SJSA1 (cell line): ENCODE measurements at places on chromosomes 13 and 19. TPM values are rescaled to one million over a fixed set of nuclear protein-coding genes. Genes with fewer than 3 reads are reported as not detected.

GRCh38 chr13:30276178-30276577 lies 31.2 kb downstream of the KATNAL1 start:
- no peak for DNase-seq

DNA sequence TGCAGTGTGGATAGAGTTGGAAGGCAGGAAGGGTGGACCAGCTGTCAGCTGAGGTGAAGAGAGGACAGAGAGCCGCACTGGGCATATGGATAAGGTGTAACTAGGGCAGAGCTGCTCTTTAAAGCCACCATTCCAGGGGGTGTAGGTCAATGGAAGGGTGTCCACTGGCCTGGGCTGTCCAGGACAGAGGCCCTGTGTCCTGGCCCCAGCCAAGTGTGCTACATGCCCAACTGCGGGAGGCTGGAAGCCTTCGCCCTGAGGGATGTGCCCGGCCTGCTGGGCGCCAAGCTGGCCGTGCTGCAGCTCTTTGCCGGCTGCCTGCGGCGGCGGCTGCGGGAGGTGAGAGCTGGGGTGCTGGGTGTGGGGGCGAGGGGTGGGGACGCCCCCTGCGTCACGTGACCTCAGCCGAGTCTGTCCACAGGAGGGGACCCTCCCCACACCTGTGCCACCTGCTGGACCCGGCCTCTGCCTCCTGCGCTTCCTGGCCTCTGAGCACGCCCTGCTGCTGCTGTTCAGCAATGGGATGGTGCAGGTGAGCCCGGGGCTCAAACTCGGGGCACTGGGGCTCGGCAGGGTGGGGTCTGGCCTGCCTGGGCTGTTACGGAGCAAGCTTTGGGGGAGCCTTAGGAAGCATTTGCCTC lies 9.8 kb downstream of the PLK5 start:
- DNase-seq, result no peak

The YJEFN3 gene
- total RNA-seq, result 1.6 and 1.8 TPM in 2 replicates

GRCh38 chr13:97266772-97267417 lies 44.8 kb downstream of the MBNL2 start:
- DNase-seq, result no peak

The SMIM44 gene
- total RNA-seq, result not detected in 2 replicates

The ZNF221 gene
- 2.0 and 5.4 TPM in 2 replicates for total RNA-seq

- no peak for DNase-seq
Measured at GRCh38 chr19:14021474-14021873, 6.5 kb upstream of the RLN3 start.

GRCh38 chr19:13794757-13795589 lies at the start of gene ZSWIM4:
ZSWIM4 (plus strand) TSS chr19:13795443; CDS start chr19:13795649, 206 bp downstream.
- DNase-seq, result peak; percentile 99

The BBC3 gene
- total RNA-seq, result 4.5 and 10.1 TPM in 2 replicates

GRCh38 chr13:63086286-63086685 lies 1670.6 kb upstream of the PCDH20 start:
- no peak for DNase-seq

- DNase-seq, result peak; percentile 64
Measured at GRCh38 chr13:99608345-99608744, 107.1 kb downstream of the TM9SF2 start.

DNA sequence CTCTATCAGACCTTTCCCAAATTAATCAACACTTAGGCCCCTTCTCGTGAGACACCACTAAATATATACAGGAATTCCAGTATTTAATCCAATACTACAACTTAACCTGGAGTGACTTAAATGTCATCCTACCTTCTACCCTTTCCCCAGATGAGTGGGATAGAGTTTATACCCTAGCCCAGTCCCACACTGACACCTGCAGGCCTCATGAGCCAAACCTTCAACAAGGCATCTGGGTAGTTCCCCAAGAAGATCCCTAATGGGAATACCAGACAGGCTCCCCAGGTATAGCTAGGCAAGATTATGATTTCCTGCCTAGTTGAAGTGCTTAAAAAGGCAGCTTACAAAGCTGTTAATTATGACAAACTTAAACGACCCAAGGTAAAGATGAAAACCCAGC lies 15.9 kb downstream of the ZNF83 start:
- no peak for DNase-seq

- no peak for DNase-seq
Measured at GRCh38 chr19:45368737-45369340, 1.5 kb downstream of the ERCC2 start.

DNA sequence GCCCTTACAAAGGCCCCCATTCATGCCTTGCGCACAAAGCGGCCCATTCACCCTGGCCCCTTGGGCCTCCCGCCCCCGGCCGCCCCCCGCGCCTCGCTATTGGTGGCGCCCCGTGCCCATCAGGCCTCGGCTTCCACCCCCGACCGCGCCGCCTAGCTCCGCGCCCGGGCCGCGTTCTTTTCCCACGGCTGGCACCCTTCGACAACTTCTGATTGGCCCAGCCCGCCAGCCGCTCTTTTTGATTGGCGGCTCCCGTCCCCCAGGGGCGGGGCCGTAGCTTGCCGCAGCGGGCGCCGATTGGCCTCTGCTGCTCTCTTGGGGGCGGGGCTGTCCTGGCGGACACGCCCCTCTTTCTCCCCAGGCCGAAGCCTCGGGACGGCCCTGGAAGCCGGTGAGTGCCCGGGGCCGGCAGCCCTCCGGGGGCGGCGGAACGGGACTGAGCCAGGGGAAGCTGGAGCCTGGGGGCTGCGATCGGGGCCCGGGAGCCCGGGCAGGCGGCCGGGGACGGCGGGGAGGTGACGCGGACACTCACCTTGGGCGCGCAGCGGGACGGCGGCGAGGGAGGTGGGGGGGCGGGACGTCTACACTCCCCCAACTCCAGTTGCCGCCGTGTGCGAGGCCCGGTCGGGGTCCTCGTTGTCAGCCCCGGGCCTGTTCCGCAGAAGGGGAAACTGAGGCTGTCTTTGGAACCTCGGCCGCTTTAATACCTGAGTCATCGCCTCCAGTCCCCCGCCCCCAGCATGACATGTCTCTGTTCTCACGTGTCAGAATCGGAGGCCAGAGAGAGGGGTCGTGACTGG lies at the start of gene MYH14:
TSS of gene MYH14 (plus strand) at position 342 of the 800 bp plus-strand sequence. CDS start 6,744 bp downstream, outside the sequence.
- DNase-seq, result no peak

GRCh38 chr13:43433691-43434141 lies 353.1 kb downstream of the ENOX1 start:
- DNase-seq, result no peak

DNA sequence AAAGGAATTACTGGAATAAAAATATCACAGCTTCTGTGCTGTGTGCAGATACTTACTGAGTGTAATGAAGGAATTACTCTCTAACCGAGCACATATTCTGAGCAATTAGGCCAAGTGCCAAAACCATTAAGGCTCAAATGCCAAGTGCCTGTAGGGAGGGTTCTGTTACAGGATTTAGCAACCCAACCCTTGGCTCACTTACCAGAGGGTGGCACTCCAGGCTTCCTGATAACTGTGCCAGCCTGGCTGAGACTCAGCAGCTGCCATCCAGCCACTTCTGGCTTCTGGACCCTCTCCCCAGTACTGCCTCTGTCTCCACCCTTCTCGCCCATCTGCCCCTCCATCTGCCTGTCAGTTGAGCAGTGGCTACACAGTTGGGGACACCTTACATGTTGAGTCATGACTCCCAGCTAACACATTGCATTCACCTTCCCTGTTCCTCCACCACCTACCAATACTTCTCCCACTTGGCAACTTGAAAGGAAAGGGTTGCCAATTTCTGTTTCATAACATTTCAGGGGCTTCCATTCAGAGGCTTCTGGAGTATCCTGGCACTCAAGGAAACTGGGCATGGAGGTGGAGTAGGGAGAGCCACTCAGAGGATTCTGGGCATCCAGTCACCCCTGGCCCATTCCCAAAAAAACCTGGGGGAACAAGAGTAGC lies 110.5 kb downstream of the COG6 start:
- no peak for DNase-seq

GRCh38 chr19:57282011-57282643 lies 1.8 kb downstream of the ZNF460 start:
- DNase-seq, result no peak

- DNase-seq, result no peak
Measured at GRCh38 chr19:3720349-3720917, 12.2 kb downstream of the TJP3 start.

GRCh38 chr13:113048766-113049165 lies 56.8 kb upstream of the F7 start:
- DNase-seq, result no peak

The OR7A10 gene
- total RNA-seq, result not detected in 2 replicates

The ZNF90 gene
- 0.34 TPM in 1 of 2 replicates, not detected in the other for total RNA-seq

The ZIM2 gene
- not detected in 2 replicates for total RNA-seq
